ENCODE measurements at places on chromosomes 11 and 22. TPM values are rescaled to one million over a fixed set of nuclear protein-coding genes. Genes with fewer than 3 reads are reported as not detected.

DNA sequence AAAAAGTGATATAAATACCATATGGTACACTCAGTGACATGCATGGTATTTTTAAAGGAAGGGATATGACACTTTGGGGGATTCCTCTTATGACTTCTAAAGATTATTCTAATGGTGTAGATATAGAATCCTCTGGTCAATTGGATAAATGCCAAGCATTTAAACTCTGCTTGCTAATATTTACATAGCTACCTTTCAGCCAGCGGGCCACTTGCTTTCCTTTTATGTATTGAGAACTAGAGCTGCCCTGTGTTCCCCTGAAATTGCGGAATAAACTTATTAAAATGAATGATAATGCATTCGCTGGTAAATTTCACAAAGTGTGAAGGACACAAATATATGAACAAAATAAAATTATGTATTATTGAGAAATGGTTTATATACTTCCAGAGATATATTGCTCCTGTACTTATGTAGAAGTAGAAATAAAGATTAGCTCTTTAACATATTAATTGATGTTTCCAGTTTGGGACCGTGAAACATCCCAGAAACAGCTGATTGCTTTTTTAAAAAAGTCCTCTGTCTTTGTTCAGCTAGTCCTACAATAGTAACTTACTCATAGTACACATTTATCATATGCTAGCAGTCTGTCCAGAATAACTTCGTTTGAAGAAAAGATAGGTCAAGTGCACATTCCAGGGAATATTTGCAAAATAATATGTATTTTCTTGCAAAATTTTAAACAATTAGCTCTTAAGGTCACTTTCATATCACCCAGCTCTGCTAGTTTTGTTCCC lies 40.1 kb upstream of the CARD18 start:
- H3K36me3 ChIP-seq = no peaks in the 10 kb centered on the region
- no peaks in the 10 kb centered on the region for H3K4me1 ChIP-seq
- DNase-seq = no peak
- H3K27ac ChIP-seq = no peak overlapping the region
- no peaks in the 10 kb centered on the region for H3K27me3 ChIP-seq
- no peak overlapping the region for H3K4me3 ChIP-seq

DNA sequence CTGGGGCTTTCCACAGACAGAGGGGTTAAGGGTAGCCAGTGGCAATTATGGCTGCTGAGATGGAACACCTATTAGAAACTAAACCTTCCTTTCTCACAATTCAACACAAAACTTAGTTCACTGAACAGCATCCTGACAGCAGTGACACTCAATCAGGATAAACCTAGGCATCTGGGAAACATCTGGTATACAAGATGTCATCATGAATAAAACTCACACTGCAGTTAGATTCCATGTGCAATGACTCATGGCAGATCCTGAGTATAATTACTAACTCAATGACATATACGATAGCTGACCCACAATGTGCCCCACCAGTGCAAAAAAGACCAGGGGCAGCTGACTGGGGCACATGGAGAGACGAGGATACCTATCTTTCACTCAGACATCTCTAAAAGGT lies 17.7 kb downstream of the RBFOX2 start:
- peak overlapping the region; percentile 29 for H3K27ac ChIP-seq
- H3K36me3 ChIP-seq = no peaks in the 10 kb centered on the region
- no peak overlapping the region for H3K4me3 ChIP-seq
- no peaks in the 10 kb centered on the region for H3K27me3 ChIP-seq

- no peak overlapping the region for H3K27ac ChIP-seq
- H3K27me3 ChIP-seq = no peaks in the 10 kb centered on the region
- no peaks in the 10 kb centered on the region for H3K36me3 ChIP-seq
- no peak for DNase-seq
- no peak overlapping the region for H3K4me3 ChIP-seq
Observed at GRCh38 chr11:48261600-48261999, 2.1 kb upstream of the OR4X1 start.

- H3K27me3 ChIP-seq = peaks cover 40% of the 10 kb centered on the region
- H3K4me1 ChIP-seq = peaks cover 12% of the 10 kb centered on the region
- no peak overlapping the region for H3K27ac ChIP-seq
- DNase-seq = no peak
- peaks cover 7% of the 10 kb centered on the region for H3K36me3 ChIP-seq
- H3K4me3 ChIP-seq = 0 out of 2 replicates have a peak overlapping the region, but pooled peaks have one; percentile 9
Observed at GRCh38 chr11:64000740-64001483, 14.7 kb downstream of the OTUB1 start.

DNA sequence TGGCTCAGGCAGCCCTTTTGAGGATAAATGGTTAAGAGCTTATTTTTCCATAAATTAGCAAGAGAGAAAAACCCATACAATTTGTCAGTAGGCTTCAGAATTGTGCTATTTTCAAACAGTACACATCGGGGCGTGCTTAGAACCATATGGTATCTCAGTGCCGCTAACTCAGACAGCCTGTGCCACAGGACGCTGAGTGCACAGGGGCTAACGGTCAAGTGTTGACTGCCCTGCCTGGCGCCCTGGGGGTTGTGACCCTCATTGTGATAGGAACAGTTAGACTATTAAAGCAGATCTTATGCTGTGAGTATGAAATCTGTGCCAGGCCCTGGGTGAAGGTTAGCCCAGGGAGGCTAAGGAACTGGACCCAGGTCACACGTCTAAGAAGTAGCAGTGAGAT lies 1519.7 kb downstream of the BRD1 start:
- H3K4me1 ChIP-seq = no peaks in the 10 kb centered on the region
- no peak for DNase-seq
- no peaks in the 10 kb centered on the region for H3K36me3 ChIP-seq
- no peak overlapping the region for H3K4me3 ChIP-seq

GRCh38 chr11:10631761-10632160 lies 61.8 kb downstream of the IRAG1 start:
- H3K27ac ChIP-seq = no peak overlapping the region
- no peaks in the 10 kb centered on the region for H3K4me1 ChIP-seq
- no peaks in the 10 kb centered on the region for H3K27me3 ChIP-seq

- DNase-seq = no peak
- H3K4me3 ChIP-seq = no peak overlapping the region
- no peak overlapping the region for H3K27ac ChIP-seq
- H3K36me3 ChIP-seq = no peaks in the 10 kb centered on the region
- no peaks in the 10 kb centered on the region for H3K27me3 ChIP-seq
- no peaks in the 10 kb centered on the region for H3K4me1 ChIP-seq
Observed at GRCh38 chr22:47445716-47446290, 683.4 kb downstream of the TBC1D22A start.

- no peaks in the 10 kb centered on the region for H3K36me3 ChIP-seq
- no peak for DNase-seq
- H3K27me3 ChIP-seq = no peaks in the 10 kb centered on the region
- no peak overlapping the region for H3K27ac ChIP-seq
- H3K4me3 ChIP-seq = no peak overlapping the region
- no peaks in the 10 kb centered on the region for H3K4me1 ChIP-seq
Observed at GRCh38 chr11:11324090-11324489, 29.0 kb downstream of the CSNK2A3 start.

DNA sequence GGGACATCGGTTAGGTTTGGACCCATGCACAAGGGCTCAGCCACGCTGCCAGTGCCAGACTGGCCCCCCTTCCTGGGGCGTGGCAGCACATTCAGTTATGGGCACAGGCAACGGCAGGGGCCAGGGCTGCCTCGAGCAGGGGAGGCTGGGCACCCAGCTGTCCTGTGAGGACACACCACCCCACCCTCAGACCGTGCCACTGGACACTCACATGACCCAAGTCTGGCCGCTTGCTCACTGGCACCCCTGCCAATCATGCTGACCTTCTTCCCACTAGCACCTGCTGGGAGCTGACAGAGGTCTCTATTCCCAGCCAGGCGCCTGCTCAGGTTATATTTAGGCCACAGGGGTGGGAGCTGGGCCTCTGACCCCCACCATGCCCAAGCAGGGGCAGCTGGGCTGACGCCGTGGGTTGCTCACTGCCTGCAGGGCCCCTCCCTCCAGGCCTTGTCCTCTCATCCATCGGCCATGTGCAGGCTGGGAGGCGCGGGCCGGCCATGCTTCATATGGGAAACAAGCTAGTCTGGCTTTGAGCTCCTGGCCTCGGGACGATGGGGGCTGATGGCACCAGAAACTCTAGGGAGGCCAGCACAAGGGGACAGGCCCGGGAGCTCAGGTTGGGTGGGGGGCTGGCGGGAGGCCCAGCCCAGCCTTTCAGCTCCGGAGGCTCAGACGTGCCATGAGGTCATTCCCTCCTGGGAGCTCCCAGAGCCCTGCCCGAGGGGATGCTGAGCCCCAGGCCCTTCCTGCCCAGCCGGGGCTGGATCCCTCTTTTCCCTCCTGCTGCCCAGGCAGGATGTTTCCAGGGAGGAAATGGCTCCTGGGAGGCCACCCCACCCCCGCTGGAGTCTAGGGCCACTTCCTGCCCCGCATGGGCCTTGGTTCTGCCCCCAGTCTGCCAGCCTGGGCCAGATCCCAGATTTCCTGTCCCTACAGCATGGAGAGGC lies 15.2 kb upstream of the TBX1 start:
- H3K27me3 ChIP-seq = peaks cover 2% of the 10 kb centered on the region
- no peaks in the 10 kb centered on the region for H3K4me1 ChIP-seq
- H3K4me3 ChIP-seq = no peak overlapping the region
- no peak for DNase-seq

DNA sequence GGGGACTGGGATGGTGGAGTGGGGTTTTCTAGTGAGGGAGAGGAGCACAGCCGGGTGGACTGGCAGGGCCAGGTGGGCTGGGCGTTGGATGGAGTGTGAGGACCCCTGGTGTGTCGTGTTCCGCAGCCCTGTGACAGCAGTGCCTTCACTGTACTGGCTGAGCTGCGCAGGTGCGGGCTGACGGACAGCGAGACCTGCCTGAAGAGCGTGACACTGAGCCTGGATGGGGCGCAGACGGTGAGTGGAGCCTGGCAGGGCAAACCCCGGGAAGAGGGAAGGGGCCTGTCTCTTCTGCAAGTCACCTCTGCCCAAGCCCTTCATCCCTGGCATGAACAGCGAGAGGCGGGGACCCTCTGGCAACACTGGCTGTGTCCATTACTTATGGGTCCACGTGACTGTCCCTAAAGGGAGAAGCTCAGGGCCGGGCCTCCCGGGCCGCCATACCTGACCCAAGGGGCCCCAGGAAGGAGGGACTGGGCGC lies 10.0 kb downstream of the MUC5AC start:
- H3K36me3 ChIP-seq = no peaks in the 10 kb centered on the region
- no peaks in the 10 kb centered on the region for H3K4me1 ChIP-seq
- H3K27me3 ChIP-seq = no peaks in the 10 kb centered on the region
- DNase-seq = no peak
- no peak overlapping the region for H3K27ac ChIP-seq
- H3K4me3 ChIP-seq = no peak overlapping the region

ARHGEF17 gene
- 12.9 TPM for total RNA-seq

PLAAT5 gene
- total RNA-seq = 16.0 TPM

TSSK2 gene
- total RNA-seq = not detected

KCNA4 gene
- total RNA-seq = not detected

LRRC74B gene
- total RNA-seq = not detected

Measured in H1 (cell line).